ENCODE measurements at places on chromosomes 6 and 20. TPM values are rescaled to one million over a fixed set of nuclear protein-coding genes. Genes with fewer than 3 reads are reported as not detected.
A peak's percentile ranks its signal among the peaks of the same experiment; 100 is the strongest.

The SCGN gene
- not detected for total RNA-seq

The CST4 gene
- total RNA-seq: not detected

DNA sequence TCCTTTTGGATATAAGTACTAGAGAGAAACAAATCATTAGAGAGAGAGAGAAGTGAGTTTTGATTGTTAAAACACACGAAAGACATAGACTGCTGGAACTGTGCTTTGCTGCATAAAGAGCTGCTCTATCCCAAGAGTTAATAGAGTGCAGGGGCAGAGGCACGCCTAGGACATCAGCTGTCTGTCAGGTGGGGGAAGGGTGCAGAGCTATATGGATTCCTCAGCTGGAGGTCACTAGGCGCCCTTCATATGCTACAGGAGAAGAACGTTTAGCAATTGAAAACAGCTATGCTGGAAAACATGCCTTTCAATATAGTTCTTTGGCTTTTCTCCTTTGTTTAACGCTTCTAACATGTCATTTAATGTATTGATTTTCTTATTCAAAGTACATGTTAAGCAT lies 169.0 kb upstream of the MCHR2 start:
- no peak for DNase-seq
- H3K27me3 ChIP-seq: peaks cover 14% of the 10 kb centered on the region
- no peaks in the 10 kb centered on the region for H3K36me3 ChIP-seq
- no peak overlapping the region for H3K4me3 ChIP-seq
- H3K4me1 ChIP-seq: no peaks in the 10 kb centered on the region
- H3K27ac ChIP-seq: no peak overlapping the region

GRCh38 chr6:129567374-129567773 lies 142.6 kb downstream of the ARHGAP18 start:
- H3K4me3 ChIP-seq: no peak overlapping the region
- peak; percentile 9 for DNase-seq
- H3K36me3 ChIP-seq: peaks cover 1% of the 10 kb centered on the region
- H3K4me1 ChIP-seq: no peaks in the 10 kb centered on the region

GRCh38 chr20:17500271-17500670 lies 30.9 kb downstream of the BFSP1 start:
- peaks cover 4% of the 10 kb centered on the region for H3K27me3 ChIP-seq
- H3K36me3 ChIP-seq: no peaks in the 10 kb centered on the region
- H3K27ac ChIP-seq: no peak overlapping the region
- peaks cover 37% of the 10 kb centered on the region for H3K4me1 ChIP-seq
- H3K4me3 ChIP-seq: no peak overlapping the region
- no peak for DNase-seq

- no peak overlapping the region for H3K4me3 ChIP-seq
- DNase-seq: no peak
- H3K27ac ChIP-seq: no peak overlapping the region
- no peaks in the 10 kb centered on the region for H3K36me3 ChIP-seq
Observed at GRCh38 chr20:19875376-19876221, 117.5 kb downstream of the RIN2 start.

The MYT1 gene
- total RNA-seq: not detected

The DAAM2 gene
- total RNA-seq: not detected

DNA sequence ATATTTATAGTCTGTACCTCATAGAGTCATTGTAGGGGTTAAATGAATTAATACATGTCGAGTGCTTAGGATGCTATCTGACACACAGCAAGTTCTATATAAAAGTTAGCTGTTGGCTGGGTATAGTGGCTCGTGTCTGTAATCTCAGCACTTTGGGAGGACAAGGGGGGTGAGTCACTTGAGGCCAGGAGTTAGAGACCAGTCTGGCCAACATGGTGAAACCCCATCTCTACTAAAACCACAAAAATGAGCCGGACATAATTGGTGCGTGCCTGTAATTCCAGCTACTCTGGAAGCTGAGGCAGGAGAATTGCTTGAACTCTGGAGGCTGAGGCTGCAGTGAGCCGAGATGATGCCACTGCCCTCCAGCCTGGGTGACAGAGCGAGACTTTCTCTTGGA lies 222.9 kb downstream of the UBE3D start:
- no peak for DNase-seq
- no peaks in the 10 kb centered on the region for H3K4me1 ChIP-seq
- peaks cover 3% of the 10 kb centered on the region for H3K27me3 ChIP-seq
- no peak overlapping the region for H3K4me3 ChIP-seq
- H3K27ac ChIP-seq: no peak overlapping the region

DNA sequence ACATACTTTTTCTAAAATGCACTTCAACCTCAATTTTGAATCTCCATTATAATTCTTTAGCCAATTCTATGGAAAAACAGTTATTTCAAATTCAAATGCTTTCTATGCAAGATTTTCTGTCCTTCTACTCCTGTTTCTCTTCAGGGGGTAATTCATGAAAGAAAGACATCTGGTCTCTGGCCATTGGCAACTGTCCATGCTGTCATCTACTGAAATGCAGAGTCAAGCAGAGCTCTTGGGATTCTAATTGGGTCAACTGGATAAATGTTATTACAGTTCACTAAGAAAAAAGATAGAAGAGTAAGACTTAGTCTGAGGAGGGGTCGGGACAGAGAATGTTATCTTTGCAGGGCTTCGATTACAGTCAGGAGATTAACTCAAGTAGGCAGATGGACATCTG lies 22.0 kb upstream of the BMP5 start:
- no peak overlapping the region for H3K27ac ChIP-seq
- no peaks in the 10 kb centered on the region for H3K4me1 ChIP-seq
- no peaks in the 10 kb centered on the region for H3K36me3 ChIP-seq

DNA sequence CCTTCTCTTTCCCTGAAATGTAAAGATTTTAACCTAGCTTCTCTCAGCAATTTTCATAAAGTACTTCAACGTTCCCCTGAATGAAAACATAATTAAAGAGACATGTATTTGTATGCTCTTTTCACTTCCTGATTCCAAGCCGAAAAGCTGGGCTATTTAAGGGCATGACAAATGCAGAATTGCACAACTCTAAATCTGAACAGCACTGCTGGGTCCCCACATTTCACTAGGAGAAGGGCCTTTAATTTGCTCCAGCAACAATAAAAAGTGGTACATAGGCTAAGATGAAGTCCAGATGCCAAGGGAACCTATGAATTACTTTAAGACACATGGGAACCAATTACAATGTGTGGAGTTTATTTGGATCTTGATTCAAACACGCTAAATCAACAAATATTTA lies 42.0 kb downstream of the IRAK1BP1 start:
- no peak overlapping the region for H3K4me3 ChIP-seq
- no peak overlapping the region for H3K27ac ChIP-seq
- H3K36me3 ChIP-seq: peaks cover 4% of the 10 kb centered on the region
- DNase-seq: no peak

DNA sequence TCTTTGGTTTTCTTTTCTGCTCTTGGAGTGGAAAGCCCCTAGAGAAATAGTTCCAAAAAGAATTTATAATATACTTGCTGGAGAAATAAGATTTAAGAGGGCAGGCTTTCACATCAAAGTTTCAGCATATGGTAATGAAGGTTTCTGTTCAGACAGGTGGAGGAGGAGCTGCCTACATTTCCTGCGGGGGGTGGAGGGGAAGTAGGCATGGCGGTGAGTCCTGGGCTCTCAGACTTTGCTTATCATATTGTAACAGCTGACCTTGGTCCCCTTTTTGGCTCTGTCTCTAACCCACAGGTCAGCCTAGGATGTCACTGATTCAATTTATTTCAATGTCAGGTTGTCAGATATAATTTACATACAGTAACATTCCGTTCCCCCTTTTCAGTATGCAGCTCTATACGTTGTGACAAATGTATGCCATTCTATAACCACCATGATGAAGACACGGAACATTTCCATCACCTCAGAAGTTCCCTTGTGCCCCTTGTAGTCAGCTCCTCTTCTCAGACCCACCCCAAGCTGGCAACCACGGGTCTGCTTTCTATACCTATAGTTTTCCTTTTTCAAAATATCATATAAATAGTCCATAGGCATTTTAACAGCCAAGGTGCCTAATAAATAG lies 77.6 kb upstream of the GGTLC1 start:
- peaks cover 6% of the 10 kb centered on the region for H3K36me3 ChIP-seq
- DNase-seq: no peak
- H3K4me1 ChIP-seq: peaks cover 12% of the 10 kb centered on the region
- no peaks in the 10 kb centered on the region for H3K27me3 ChIP-seq
- no peak overlapping the region for H3K27ac ChIP-seq

DNA sequence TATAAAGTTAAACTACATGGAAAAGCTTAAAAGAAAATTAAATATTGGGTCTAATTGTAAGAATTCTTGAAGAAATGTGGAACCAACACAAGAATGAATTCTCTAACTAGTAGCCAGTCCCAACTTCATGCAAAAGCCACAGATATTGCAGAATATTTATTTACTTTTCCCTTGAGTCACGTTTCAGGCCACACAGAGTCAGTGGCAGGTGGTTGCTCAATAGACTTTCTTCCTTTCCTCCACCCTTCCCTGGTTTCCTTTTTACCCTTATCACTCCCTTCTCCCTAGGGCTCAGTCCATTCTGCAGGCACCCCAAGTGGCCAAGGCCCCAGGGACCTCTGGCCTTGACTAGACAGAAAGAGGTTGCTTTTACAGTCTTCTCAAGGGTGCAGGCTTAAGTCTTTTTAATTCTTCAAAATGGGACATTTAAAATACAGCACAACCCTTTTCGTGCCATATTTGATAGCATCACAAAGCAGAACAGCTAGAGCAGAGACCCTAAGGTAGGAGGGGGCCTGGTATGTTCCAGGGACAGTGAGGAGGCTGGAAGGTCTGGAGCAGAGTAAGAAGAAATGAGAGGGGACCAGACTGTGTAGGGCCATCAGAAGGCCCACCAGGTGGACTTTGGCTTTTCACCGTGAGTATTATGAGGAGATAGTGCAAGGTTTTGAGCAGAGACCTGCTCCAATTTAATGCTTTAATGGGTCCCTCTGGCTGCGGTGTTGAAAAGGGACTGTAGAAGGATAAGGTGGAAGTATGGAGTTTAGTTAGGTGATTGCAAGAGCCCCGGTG lies 65.0 kb downstream of the HDDC2 start:
- no peak overlapping the region for H3K27ac ChIP-seq
- H3K27me3 ChIP-seq: peaks cover 6% of the 10 kb centered on the region
- DNase-seq: no peak
- H3K36me3 ChIP-seq: no peaks in the 10 kb centered on the region

DNA sequence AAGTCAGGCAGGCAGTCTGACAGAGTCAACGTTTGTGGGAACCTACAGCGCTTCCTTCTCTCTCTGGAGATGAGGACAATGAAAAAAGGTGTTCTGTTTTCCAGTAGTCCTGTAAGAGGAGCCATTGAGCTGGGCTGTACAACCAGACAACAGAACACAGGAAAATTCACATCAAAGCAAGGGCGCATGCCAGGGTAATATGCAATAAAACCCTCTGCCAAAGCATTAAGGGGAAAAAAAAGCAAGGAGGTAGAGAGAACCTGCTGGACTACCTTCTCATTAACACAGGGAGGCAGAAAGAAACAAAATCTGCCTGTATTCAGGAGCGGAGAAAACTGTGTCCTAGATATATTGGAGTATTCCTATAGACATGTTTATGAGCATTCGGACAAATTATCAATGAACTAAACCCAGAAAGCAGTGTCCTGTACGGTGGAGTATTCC lies 1.3 kb downstream of the RNF24 start:
- H3K36me3 ChIP-seq: peaks cover 14% of the 10 kb centered on the region
- H3K27ac ChIP-seq: peak overlapping the region; percentile 78
- peak overlapping the region; percentile 87 for H3K4me3 ChIP-seq
- no peak for DNase-seq
- H3K4me1 ChIP-seq: peaks cover 57% of the 10 kb centered on the region

GRCh38 chr20:17841751-17842215 lies 126.8 kb downstream of the SNX5 start:
- no peaks in the 10 kb centered on the region for H3K36me3 ChIP-seq
- H3K4me1 ChIP-seq: peaks cover 22% of the 10 kb centered on the region
- H3K27ac ChIP-seq: no peak overlapping the region
- DNase-seq: no peak
- H3K4me3 ChIP-seq: no peak overlapping the region

DNA sequence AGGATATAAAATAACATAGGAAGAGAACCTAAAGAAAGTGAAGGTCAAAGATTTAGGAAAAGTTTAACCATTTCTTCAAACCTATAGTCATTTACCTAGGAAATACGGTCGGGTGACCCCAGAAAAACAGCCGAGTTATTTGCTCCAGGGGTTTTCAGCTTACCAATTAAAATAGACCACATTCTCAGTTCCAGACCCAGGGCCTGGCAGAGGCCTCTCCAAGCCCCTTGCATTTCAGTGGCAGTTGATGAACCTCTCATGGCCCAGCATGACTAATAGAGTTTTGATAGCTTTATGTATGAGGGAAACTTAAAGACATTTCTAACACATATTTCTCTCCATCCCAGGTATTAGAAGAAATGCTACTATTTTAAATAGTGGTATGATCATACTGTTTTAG lies 113.5 kb downstream of the OGFRL1 start:
- H3K4me1 ChIP-seq: no peaks in the 10 kb centered on the region
- no peak overlapping the region for H3K4me3 ChIP-seq
- no peak for DNase-seq
- H3K27ac ChIP-seq: no peak overlapping the region
- H3K27me3 ChIP-seq: peaks cover 12% of the 10 kb centered on the region
- H3K36me3 ChIP-seq: no peaks in the 10 kb centered on the region

- no peak for DNase-seq
- H3K4me1 ChIP-seq: no peaks in the 10 kb centered on the region
- no peaks in the 10 kb centered on the region for H3K36me3 ChIP-seq
- H3K4me3 ChIP-seq: no peak overlapping the region
- no peak overlapping the region for H3K27ac ChIP-seq
Observed at GRCh38 chr6:14058735-14059134, 58.8 kb upstream of the CD83 start.

GRCh38 chr6:3535033-3535775 lies 78.4 kb upstream of the SLC22A23 start:
- no peak overlapping the region for H3K4me3 ChIP-seq
- H3K27ac ChIP-seq: no peak overlapping the region
- H3K4me1 ChIP-seq: no peaks in the 10 kb centered on the region
- DNase-seq: no peak

The NKX2-4 gene
- not detected for total RNA-seq

The SLC2A10 gene
- total RNA-seq: not detected

DNA sequence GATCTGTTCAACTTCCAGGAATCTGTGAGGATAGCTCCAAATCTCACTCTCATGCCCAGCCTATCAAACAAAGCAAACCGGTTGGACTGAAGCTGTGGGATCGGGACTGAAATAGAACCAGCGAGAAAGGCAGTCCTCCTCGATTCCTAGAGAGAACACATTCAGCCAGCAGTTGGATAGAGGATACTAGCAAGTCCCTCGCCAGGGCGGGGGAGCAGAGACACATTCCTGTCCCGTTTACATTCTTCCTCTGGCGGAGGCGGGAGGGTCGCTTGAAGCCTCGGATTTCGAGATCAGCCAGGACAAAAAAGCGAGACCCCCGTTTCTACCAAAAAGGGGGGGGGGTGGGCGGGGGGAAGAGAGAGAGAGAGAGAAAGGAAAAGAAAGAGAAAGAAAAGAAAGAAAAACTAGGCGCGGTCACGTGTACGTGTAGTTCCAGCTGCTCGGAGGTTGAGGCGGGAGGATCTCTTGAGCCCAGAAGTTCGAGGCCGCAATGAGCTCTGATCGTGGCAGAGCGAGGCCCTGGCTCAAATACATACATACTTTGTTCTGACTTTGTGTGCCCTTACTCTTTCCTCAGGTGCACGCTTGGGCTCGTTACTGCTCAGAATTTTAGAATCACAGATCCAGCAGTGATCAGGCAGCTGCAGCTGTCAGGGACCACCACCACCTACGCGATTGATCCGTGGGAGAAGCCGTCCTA lies 19.5 kb downstream of the ZNF311 start:
- peaks cover 54% of the 10 kb centered on the region for H3K4me1 ChIP-seq
- H3K27me3 ChIP-seq: peaks cover 32% of the 10 kb centered on the region
- no peak for DNase-seq
- no peaks in the 10 kb centered on the region for H3K36me3 ChIP-seq

Measured in activated T-helper 1 cell treated with anti-CD3 and anti-CD28 coated beads, Interleukin-12 subunit alpha, Interleukin-12 subunit beta, Interleukin-2, Interleukin-4 antibody, amounts not matched to agents 30 ng/mL and 10 ng/mL and 1 ng/mL, durations not matched to agents 14 hours and 24 hours and 36 hours (primary cell).